Tongue (tissue), 3 donors: ENCODE measurements at places on chromosomes 11 and 22. TPM values are rescaled to one million over a fixed set of nuclear protein-coding genes. Genes with fewer than 3 reads are reported as not detected.
A peak's percentile ranks its signal among the peaks of the same experiment; 100 is the strongest.

GRCh38 chr11:119634301-119634700 lies 94.7 kb downstream of the NECTIN1 start:
- DNase-seq = peak; percentile 86

Gene TRPM5
- 0.41 TPM for total RNA-seq

DNA sequence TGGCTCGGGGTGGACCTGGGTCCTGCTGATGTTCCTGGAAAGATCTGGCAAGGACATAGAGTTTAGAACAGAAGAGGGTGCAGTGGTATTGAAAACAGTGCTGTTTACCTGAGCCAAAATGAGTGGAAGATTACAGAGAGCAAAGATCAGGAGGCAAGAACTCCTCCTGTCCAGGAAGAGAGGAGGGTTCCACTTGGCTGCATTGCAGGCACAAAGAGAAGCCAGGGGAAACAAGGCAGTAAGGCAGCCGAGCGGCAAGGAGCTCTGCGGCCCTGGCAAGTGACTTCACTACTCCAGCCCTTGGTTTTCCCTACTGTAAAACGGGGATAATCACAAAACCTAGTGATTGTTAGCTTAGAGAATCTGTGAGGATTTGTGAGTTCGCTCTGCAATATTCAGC lies 3.7 kb upstream of the PACSIN2 start:
- DNase-seq = no peak

DNA sequence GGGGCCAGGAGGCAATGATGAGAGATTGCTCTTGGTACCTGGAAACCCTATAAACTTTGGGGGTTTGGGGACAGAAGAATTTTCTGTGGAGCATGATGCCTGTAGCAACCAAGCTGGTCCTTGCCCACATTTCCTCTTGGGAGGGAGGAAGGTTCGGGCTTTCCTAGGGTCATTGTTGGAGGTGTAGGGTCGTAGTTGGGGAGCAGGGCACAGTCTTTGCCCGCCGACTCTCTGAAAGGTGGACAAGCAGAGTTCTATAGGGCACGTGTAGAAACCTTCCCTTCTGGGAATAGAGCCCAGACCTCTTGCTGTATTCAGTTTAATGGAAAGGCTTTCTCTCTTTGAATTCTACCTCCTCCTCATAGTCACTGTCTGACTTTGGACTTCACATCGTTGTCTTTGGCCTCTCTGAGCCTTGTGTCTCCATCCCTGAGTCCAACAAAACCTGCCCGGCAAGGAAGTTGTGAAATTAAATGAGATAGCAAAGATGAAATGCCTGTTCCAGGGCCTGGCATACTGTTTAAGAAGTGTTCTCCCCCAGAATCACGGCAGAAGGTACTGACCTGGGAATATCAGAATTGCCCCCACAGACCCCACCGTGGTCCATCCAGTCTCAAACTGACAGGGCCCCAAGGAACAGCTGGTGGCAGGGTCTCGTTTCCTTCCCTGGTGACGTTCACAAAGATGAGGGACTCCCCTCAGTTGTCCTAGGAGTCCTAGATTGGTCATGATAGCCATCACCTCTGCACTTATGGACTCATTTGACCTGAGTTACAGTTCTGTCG lies 1.6 kb downstream of the PRDM11 start:
- no peak for DNase-seq

DNA sequence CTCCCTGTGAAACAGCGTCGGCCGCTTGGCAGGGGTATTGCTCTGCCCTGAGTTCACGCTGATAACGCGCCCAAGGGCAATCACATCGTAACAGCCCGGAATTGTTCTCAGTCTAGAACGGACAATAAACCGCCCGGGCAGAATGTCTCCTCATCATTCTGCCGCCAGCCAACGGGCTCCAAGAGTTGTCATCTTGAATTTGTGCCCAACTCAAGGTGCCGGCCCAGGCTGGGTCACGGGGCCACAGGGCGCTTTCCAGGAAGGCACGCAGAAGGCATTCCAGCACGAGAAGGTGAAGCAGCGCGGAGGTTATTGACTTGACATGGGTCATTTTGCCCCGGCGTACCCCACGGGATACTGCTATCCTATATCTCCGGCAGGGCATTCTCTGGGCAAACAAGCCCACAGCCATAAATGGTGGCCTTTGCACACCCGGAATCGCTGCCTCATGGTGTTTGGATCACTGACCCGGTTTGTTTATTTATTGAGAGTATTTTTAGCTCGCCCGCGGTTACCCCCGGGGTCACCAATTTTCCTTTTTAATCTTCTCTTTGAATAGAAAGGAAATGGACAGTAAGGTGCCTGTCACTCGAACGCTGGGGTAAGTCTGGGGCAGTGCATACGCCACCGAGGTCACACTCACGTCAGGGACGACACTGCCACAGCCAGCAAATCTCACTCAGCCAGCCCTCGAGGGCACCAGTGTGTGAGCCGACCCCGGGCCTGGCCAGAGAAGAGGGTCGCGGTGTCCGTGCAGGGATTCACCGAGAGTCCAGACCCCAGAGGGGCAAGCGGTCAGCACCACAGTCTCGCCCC lies 72.4 kb upstream of the FGF3 start:
- no peak for DNase-seq

GRCh38 chr11:133681901-133682300 lies 149.6 kb upstream of the OPCML start:
- peak; percentile 56 for DNase-seq

Gene TMEM86A
- 1.0 TPM for total RNA-seq

DNA sequence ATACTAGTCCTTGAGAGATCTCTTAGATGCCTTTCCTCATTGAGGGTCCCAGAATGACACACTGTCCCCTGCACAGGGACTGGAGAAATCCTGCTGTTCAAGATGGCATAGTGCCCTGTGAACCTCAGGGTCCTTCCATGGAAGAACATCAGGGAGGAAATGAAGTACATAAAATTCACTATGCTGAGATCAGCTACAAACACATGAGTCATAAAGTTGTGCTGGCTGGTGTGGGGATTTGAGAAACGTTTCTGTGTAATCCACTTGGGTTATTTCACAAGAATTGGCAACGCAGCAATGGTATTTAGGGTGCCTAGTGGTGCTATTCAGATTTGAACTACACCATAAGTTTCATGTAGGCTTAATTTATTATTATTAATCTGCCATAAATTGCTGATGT lies 174.4 kb downstream of the MAML2 start:
- no peak for DNase-seq
